ENCODE measurements at places on chromosomes 5 and 9.
A peak's percentile ranks its signal among the peaks of the same experiment; 100 is the strongest.

DNA sequence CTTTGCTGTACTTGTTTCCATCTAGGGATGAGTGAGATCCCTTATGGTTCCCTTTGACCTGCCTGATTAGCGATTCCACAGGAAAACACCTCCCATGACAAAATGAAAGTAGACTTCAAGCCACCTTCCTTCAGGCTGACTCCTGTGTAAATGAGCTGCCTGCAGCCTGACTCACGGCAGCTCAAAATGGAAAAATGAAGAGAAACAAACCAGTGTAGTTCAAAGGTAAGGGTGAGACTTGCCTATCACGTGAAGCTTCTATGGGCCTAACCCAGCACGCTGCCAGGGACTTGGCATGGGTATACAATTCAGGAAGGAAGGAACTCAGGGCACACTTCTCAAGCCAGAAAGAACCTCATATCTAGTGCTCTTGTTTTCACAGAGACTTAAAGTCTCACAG is 110.1 kb upstream of the LRRTM2 start:
- DNase-seq = no peak

GRCh38 chr5:113806250-113806649 is 292.8 kb downstream of the YTHDC2 start:
- DNase-seq = peak; percentile 70

DNA sequence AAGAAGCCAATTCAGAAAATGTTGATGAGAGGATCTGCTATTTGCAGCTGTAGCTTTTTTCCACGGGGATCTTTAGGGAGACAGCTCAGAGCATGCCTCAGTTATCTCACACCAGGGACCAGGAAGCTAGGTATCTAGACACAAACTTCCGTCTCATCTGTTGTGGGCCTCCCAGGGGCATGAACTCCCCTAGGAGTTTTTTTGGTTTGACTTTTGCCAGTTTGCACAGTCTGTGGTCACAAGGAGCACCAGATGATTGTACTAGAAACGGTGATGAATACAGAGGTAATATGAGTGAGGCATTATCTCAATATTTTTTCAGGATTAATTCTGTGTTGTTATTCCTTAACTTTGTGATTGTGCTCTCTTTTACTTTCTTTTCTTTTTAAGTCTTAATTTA is 533.2 kb upstream of the SEMA6A start:
- no peak for DNase-seq

- no peak for DNase-seq
Measured at GRCh38 chr9:132663851-132664250, 5.9 kb downstream of the DDX31 start.

- DNase-seq = no peak
Measured at GRCh38 chr5:6496636-6497035, 48.0 kb downstream of the UBE2QL1 start.

DNA sequence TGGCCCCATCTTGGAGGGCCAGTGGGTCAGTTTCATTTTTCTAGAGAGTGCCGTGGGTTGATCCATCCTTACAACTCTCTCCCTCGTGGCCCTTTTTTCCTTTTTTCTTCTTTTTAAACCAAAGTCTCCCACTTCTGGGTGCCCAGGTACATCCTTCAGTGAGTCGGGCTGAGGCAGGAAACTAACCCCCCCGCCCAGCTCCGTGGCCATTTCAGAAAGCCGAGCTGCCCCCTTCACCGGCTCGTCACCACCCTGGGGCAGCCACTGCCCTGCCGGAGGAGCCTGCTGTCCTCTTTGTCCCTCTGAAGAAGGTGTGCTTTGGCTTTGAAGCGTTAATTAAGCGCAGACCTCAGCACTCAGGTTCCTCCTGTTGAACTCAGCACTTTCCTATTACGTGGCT is 5.2 kb downstream of the CFAP77 start:
- DNase-seq = no peak

DNA sequence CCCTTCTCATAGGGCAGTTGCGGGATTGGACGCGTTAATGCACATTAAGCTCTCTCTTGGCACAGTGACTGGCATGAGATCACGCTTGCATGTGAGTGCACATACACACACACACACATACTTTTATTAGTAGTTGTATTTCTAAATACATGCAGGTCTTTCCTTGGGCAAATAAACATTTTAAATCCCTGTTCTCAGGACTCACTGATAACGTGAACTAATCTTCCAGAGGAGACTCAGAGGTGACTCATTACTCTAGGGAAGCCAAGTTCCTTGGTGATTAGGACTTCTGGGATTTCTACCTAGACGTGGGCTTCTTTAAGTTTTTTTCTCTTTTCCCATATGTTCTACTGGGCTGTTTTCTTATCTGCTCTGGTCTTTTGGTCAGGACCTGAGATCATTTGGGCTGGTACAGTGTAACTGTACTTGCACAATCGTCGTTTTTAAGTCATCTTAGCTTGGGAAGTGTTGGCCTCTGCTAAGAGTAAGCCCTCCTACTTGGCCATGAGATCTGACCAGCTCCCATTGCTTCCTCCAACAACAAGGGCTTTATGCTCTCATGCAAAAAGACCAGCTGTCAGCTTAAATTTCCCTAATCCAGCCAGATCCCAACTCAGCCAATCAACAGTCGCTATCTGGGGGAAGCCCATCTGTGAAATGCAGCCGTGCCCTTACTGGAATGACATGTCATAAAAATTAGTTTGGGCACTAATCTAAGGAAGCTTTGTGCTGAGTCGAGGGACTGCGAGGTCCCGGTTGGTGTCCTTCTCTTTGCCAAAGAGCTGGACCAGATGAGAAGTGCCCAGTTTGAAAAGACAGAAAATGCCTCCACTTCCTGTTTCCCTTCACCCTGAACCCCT is 176.4 kb upstream of the ANKRD55 start:
- peak; percentile 90 for DNase-seq

DNA sequence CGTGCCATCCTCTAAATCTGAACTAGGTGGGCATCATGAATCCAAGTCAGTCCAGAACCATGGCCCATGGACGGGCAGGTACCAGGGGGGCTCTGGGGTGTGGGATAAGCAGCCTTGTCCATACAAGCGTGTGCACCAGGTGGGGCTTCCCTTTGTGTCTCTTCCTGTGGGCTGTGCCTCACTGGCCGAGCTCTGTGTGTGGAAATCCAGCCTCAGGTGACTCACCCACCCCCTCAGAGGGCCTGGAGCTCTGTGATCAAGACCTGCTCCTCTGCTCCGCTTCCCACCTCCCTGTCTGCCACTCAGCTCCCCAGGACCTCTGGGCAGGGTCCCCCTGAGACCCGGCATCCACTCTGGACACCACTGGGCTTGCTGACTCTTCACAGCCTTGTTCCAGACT is 33.0 kb downstream of the GADD45G start:
- no peak for DNase-seq

- no peak for DNase-seq
Measured at GRCh38 chr9:113895526-113895925, 19.4 kb downstream of the ZNF618 start.

GRCh38 chr9:116632990-116633838 is 53.9 kb upstream of the TRIM32 start:
- no peak for DNase-seq

GRCh38 chr9:20358207-20358606 is 264.1 kb downstream of the MLLT3 start:
- no peak for DNase-seq

DNA sequence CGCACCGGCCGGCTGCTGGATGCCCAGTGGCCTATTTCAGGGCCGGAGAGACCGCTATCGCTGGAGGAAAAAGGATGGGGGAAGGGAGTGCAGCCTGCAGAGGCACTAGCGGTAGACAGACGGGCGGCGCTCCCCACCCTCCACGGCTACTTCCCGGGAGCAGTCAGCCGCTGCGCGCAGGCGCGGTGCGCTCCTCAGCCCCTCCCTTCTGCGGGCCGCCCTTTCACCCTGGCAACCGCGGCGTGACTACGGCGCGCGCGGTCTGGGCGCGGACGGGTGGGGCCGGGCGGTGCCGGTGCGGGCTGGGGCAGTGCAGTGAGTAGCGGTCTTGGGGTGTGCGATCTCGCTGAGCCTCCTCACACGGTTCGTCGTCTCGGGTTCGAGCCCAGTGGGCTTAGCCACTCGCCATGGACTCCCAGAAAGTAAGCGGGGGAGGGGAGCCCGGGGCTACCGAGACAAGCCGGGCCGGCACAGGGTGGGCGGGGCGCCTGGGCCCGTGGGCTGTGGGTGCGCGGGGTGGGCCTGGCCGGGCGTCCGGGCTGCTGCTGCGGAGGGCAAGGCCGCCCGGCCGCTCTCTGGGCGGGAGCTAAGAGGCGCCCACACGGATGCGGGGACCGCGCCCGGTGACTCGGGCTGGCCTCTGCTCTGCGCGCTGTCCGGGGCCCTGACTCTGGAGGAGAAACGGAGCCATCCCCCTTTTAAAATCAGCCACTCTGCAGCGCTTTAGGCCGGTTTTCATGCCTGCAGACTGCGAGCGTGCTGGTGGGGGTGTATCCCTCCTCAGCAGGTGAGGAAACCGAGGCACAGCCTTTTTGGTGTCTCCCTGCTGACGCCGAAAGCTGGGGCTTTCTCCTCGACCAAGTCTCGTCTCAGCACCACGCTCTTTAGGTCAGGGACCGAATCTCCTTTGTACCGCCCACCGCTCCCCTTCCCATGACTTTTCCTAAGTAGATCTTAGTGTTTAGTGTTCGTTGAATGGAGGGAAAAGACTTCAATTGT is at the start of gene FSD1L:
Gene FSD1L, plus strand, starts transcription at position 221 of the 999 bp plus-strand sequence. Its CDS starts 187 bp downstream, at position 408.
- DNase-seq = peak; percentile 96

DNA sequence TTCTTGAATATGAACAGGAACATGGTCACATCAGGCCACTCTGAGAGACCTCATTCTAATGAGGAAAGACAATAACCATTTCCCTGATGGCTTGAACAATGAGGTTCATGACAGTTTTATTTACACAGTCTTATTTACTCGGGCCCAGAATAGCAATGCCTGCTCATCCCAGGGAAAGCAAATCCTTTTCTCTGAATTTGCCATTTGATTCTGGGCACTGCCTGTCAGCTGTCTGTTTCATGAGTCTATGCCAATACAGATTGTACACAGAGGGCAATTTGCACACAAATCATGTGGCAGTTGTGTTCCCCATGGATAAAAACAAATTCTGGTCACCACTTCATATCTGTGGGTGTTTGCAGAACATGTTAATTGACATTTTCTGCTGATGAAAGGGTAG is 492.5 kb downstream of the ACTL7B start:
- DNase-seq = no peak

GRCh38 chr9:98962181-98962560 is 18.5 kb downstream of the COL15A1 start:
- DNase-seq = no peak

- peak; percentile 25 for DNase-seq
Measured at GRCh38 chr9:113462781-113463286, 693 bp upstream of the RGS3 start.

DNA sequence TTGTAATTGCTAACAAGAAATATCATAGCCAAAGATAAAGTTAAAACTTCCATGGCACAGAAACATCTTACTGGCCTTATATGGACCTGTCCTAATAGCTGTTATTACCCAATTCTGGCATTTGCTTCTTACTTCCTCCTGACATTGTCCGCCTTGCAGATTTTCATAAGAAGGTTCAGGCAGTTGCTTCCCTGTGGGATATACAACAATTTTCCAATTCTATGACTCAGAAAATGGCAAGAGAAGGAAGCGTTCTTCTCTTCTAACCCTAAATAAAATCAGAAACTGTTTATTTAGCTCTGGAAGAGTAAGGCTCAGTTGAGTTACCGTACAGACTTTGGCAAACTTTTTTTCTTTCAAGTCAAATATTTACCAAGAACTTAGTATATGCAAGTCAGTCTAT is 1.7 kb downstream of the PRKAA1 start:
- DNase-seq = no peak

GRCh38 chr5:81908771-81909170 is 63.1 kb upstream of the ATG10 start:
- DNase-seq = no peak

DNA sequence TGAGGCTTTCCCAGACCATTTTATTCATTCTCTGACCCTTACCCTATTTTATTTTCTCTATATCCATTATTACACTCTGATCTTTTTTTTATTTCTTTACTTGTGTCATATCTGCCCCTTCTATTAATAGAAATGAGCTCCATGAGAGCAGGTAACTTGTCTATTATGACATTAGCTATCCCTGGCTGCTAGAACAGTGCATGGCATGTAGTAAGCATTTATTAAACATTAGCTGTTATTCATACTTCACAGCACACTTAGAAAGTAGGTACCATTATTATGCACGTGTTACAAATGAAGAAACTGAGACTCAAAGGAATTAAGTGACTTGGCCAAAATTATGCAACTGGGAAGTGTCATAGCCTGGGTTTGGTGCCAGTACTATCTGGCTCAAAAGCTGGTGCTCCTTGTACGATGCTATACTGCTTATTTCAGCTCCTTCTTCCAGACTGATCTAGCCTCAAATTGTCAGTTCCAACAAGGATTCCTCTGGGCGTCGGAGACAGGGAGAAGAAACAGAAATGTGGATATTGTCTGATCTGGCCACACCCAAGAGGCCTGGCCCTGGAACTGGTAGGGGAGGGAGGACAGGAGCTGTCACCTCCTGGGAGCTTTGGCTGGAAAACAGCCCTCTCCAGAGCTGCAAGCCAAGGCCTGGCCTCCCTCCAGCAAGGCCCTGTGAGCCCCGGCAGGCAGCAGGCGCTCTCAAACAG is 10.8 kb upstream of the NIPAL4 start:
- DNase-seq = no peak

DNA sequence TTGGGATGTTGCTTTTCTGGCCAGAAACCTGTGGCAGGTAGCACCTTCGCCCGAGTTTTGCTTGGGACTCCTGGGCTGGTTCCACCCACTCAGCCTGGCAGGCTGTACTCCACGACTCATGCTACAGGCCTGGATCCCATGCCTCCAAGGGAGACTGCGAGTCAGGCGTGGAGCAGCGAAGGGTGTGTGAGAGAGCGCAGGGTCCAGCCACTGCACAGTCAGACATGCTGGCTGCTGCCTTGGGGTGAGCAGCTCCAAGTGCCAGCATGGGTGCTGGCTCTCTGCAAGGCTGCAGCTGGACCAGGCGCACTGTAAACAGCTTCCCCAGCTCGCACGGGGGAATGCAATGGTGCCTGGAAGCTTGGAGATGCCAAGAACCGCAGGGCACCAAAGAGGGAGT is 249.6 kb upstream of the EDIL3 start:
- no peak for DNase-seq

- no peak for DNase-seq
Measured at GRCh38 chr5:16461026-16461425, 4.6 kb downstream of the ZNF622 start.

DNA sequence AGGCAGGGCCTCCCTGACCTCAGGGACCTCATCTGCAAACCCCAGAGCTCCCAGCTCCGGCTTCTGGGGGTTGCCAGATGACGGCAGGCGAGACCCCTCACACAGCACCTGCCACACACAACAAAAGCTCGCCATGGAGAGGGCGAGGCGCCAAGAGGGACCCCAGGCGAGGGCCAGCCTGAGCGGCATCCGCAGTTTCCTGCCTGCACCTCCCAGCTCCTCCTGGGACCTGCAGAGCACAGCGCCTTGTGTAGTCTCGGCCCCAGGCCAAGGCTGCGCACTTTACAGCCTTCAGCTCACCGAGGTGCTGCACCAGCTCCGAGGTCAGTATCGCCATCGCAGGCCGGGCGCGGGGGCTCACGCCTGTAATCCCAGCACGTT is 82.4 kb upstream of the ADAMTS2 start:
- no peak for DNase-seq

All from eye (tissue), 1 donor.